ENCODE measurements at places on chromosomes 6 and 20. TPM values are rescaled to one million over a fixed set of nuclear protein-coding genes. Genes with fewer than 3 reads are reported as not detected.

Gene GCNT2
- 18.3 TPM for total RNA-seq

Gene HCK
- not detected for total RNA-seq

Gene ATF6B
- 35.7 TPM for total RNA-seq

Gene SNAP91
- total RNA-seq: not detected

Gene RRBP1
- total RNA-seq: 176 TPM

Gene CALHM6
- not detected for total RNA-seq

Gene TP53TG5
- not detected for total RNA-seq

Gene APOM
- total RNA-seq: 1.6 TPM

Gene COL21A1
- 1.0 TPM for total RNA-seq

Gene C6orf15
- total RNA-seq: not detected

Gene FIG4
- total RNA-seq: 5.7 TPM

- peak; percentile 60 for DNase-seq
- H3K4me3 ChIP-seq: peak overlapping the region; percentile 75
- H3K27me3 ChIP-seq: no peaks in the 10 kb centered on the region
- peaks cover 39% of the 10 kb centered on the region for H3K4me1 ChIP-seq
These were observed 576 bp downstream of the MAPK13 start for GRCh38 chr6:36130667-36131510.

GRCh38 chr6:10269814-10270472 lies 144.9 kb downstream of the TFAP2A start:
- peak; percentile 65 for DNase-seq
- no peaks in the 10 kb centered on the region for H3K27me3 ChIP-seq
- H3K36me3 ChIP-seq: no peaks in the 10 kb centered on the region
- no peak overlapping the region for H3K27ac ChIP-seq
- peaks cover 7% of the 10 kb centered on the region for H3K4me1 ChIP-seq

GRCh38 chr6:148829415-148830101 lies 82.7 kb downstream of the UST start:
- peak; percentile 7 for DNase-seq
- H3K4me1 ChIP-seq: peaks cover 27% of the 10 kb centered on the region
- no peak overlapping the region for H3K27ac ChIP-seq
- no peaks in the 10 kb centered on the region for H3K27me3 ChIP-seq
- no peak overlapping the region for H3K4me3 ChIP-seq

DNA sequence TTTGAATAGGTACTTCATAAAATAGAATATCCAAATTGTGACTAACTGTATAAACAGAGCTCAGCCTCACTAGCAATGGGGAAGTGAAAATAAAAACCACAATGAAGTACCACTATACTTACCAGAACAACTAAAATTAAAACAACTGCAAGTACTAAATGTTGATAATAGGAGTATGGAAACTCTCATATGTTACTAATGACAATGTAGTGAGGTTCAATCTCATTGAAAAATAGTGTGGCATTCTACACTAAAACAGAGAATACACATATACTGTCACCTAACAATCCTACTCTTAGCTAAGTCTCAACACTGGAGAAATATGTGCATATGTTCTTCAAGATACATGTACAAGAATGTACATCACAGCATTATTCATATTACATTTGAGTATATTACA lies 132.0 kb upstream of the CARMIL1 start:
- H3K27me3 ChIP-seq: no peaks in the 10 kb centered on the region
- H3K27ac ChIP-seq: no peak overlapping the region
- H3K36me3 ChIP-seq: no peaks in the 10 kb centered on the region
- H3K4me1 ChIP-seq: no peaks in the 10 kb centered on the region
- DNase-seq: no peak

GRCh38 chr6:73980096-73980495 lies 284.1 kb downstream of the CD109 start:
- no peaks in the 10 kb centered on the region for H3K27me3 ChIP-seq
- H3K4me3 ChIP-seq: no peak overlapping the region

- no peak overlapping the region for H3K27ac ChIP-seq
- no peak overlapping the region for H3K4me3 ChIP-seq
- H3K36me3 ChIP-seq: no peaks in the 10 kb centered on the region
- H3K4me1 ChIP-seq: peaks cover 27% of the 10 kb centered on the region
- no peaks in the 10 kb centered on the region for H3K27me3 ChIP-seq
- DNase-seq: no peak
These were observed 185.8 kb upstream of the PRDM1 start for GRCh38 chr6:105900125-105900937.

GRCh38 chr6:160013987-160014868 lies 45.3 kb downstream of the IGF2R start:
- no peaks in the 10 kb centered on the region for H3K27me3 ChIP-seq
- no peak overlapping the region for H3K4me3 ChIP-seq
- H3K27ac ChIP-seq: no peak overlapping the region
- no peak for DNase-seq
- H3K4me1 ChIP-seq: no peaks in the 10 kb centered on the region

DNA sequence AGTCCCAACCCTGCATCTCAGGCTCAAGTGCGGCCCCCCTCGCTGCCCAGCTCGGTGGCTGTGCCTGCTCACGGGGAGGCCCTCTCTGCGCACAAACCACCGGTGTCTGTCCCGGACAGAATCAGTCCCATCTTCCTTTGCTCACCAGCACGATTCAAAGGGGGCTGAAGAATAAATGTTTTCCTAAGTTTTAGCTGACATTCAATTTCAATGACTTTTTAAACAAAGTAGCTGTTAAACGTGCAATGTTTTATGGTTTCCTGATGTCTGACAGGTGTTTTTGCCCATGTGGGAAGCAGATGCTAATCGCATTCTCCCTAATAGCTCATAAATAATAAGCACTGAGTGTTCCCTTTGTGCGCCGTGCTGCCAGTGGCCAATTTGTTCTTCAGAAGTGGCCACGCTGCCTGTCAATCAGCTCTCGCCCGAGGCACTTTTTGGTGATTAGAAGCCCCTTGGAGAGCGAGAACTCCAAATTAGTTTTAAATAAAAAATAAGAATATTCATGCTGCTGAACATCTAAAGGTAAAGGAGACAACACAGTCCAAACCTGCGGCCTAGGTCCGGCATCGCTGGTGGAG lies 26.3 kb downstream of the BHLHE23 start:
- no peaks in the 10 kb centered on the region for H3K4me1 ChIP-seq
- DNase-seq: no peak
- H3K27ac ChIP-seq: no peak overlapping the region
- H3K27me3 ChIP-seq: peaks cover 40% of the 10 kb centered on the region
- no peaks in the 10 kb centered on the region for H3K36me3 ChIP-seq
- H3K4me3 ChIP-seq: no peak overlapping the region

DNA sequence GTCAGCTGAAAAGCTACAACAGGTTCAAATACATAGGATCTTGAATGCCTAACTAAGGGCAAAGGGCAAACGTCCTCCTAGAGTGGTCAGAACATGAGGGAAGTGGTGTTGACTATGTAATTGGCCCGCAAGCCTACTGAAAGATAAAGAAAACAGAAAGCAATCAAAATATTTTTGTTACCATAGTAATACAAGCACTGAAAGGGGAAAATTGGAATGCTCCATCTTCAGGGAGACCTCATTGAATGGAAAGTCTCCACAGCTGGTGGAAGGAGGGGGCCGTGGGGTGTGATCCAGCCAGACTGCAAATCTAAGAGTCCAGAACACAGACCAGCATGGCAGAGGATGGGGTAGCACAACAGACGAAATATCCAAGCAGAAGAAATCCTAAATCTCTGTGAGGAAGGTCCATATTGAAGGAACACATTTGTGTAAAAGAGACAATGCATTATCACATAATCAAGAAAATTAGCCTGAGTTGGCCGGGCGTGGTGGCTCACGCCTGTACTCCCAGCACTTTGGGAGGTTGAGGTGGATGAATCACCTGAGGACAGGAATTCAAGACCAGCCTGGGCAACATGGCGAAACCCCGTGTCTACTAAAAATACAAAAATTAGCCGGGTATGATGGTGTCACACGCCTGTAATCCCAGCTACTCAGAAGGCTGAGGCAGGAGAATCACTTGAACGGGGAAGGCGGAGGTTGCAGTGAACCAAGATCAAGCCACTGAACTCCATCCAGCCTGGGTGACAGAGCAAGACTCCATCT lies 39.5 kb downstream of the MTFR2 start:
- no peaks in the 10 kb centered on the region for H3K36me3 ChIP-seq
- DNase-seq: no peak
- no peaks in the 10 kb centered on the region for H3K4me1 ChIP-seq
- no peak overlapping the region for H3K4me3 ChIP-seq
- no peaks in the 10 kb centered on the region for H3K27me3 ChIP-seq

- H3K27ac ChIP-seq: no peak overlapping the region
- no peaks in the 10 kb centered on the region for H3K27me3 ChIP-seq
- DNase-seq: peak; percentile 76
- no peak overlapping the region for H3K4me3 ChIP-seq
- no peaks in the 10 kb centered on the region for H3K4me1 ChIP-seq
- H3K36me3 ChIP-seq: no peaks in the 10 kb centered on the region
These were observed 38.3 kb upstream of the HMGCLL1 start for GRCh38 chr6:55617272-55617671.

- H3K27ac ChIP-seq: no peak overlapping the region
- no peak for DNase-seq
- H3K27me3 ChIP-seq: no peaks in the 10 kb centered on the region
- no peak overlapping the region for H3K4me3 ChIP-seq
- no peaks in the 10 kb centered on the region for H3K36me3 ChIP-seq
These were observed 227.1 kb downstream of the RFPL4B start for GRCh38 chr6:112574190-112574589.

DNA sequence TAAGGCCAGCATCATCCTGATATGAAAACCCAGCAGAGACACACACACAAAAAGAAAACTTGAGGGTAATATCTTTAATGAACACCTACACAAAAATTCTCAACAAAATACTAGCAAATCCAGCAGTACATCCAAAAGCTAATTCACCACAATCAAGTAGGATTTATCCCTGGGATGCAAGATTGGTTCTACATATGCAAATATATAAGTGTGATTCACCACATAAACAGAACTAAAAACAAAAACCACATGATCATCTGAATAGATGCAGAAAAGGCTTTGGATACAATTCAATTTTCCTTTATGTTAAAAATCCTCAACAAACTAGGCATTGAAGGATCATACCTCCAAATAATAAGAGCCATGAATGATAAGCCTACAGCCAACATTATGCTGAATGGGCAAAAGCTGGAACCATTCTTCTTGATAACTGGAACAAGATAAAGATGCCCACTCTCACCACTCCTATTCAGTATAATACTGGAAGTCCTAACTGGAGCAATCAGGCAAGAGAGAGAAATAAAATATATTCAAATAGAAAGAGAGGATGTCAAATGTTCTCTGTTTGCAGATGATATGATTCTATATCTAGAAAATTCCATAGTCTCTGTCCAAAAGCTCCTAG lies 33.9 kb upstream of the CLVS2 start:
- H3K27me3 ChIP-seq: no peaks in the 10 kb centered on the region
- no peak for DNase-seq
- no peaks in the 10 kb centered on the region for H3K36me3 ChIP-seq
- no peak overlapping the region for H3K4me3 ChIP-seq
- H3K4me1 ChIP-seq: no peaks in the 10 kb centered on the region

GRCh38 chr6:128513878-128514277 lies 6.5 kb downstream of the PTPRK start:
- H3K4me3 ChIP-seq: no peak overlapping the region
- peaks cover 85% of the 10 kb centered on the region for H3K4me1 ChIP-seq
- DNase-seq: no peak
- H3K27ac ChIP-seq: 0 out of 2 replicates have a peak overlapping the region, but pooled peaks have one; percentile 99
- H3K27me3 ChIP-seq: no peaks in the 10 kb centered on the region
- no peaks in the 10 kb centered on the region for H3K36me3 ChIP-seq

- H3K4me3 ChIP-seq: no peak overlapping the region
- no peaks in the 10 kb centered on the region for H3K27me3 ChIP-seq
- H3K4me1 ChIP-seq: peaks cover 31% of the 10 kb centered on the region
- H3K27ac ChIP-seq: no peak overlapping the region
- peaks cover 3% of the 10 kb centered on the region for H3K36me3 ChIP-seq
- no peak for DNase-seq
These were observed 14.3 kb downstream of the LYRM4 start for GRCh38 chr6:5246141-5247097.

- peak overlapping the region; percentile 51 for H3K27ac ChIP-seq
- no peaks in the 10 kb centered on the region for H3K36me3 ChIP-seq
- H3K4me3 ChIP-seq: no peak overlapping the region
- H3K4me1 ChIP-seq: peaks cover 40% of the 10 kb centered on the region
- DNase-seq: peak; percentile 91
- no peaks in the 10 kb centered on the region for H3K27me3 ChIP-seq
These were observed 10.3 kb upstream of the TAAR9 start for GRCh38 chr6:132527791-132528190.

- H3K36me3 ChIP-seq: no peaks in the 10 kb centered on the region
- DNase-seq: no peak
- no peak overlapping the region for H3K4me3 ChIP-seq
- no peaks in the 10 kb centered on the region for H3K27me3 ChIP-seq
These were observed 373.2 kb upstream of the MMS22L start for GRCh38 chr6:97656236-97656635.

GRCh38 chr6:164014346-164015087 lies 600.0 kb downstream of the QKI start:
- no peak overlapping the region for H3K4me3 ChIP-seq
- H3K36me3 ChIP-seq: no peaks in the 10 kb centered on the region
- DNase-seq: no peak
- H3K27me3 ChIP-seq: no peaks in the 10 kb centered on the region
- no peaks in the 10 kb centered on the region for H3K4me1 ChIP-seq

- no peak overlapping the region for H3K4me3 ChIP-seq
- H3K4me1 ChIP-seq: peaks cover 17% of the 10 kb centered on the region
- peaks cover 19% of the 10 kb centered on the region for H3K36me3 ChIP-seq
- no peak overlapping the region for H3K27ac ChIP-seq
These were observed 55.1 kb downstream of the CDS2 start for GRCh38 chr20:5181958-5182357.

GRCh38 chr6:100117680-100118079 lies 123.7 kb upstream of the MCHR2 start:
- H3K36me3 ChIP-seq: no peaks in the 10 kb centered on the region
- no peak overlapping the region for H3K4me3 ChIP-seq
- no peak for DNase-seq
- no peaks in the 10 kb centered on the region for H3K27me3 ChIP-seq
- peaks cover 11% of the 10 kb centered on the region for H3K4me1 ChIP-seq

- peaks cover 13% of the 10 kb centered on the region for H3K27me3 ChIP-seq
- no peak overlapping the region for H3K27ac ChIP-seq
- H3K4me1 ChIP-seq: no peaks in the 10 kb centered on the region
- no peak overlapping the region for H3K4me3 ChIP-seq
These were observed 197.4 kb upstream of the POU3F2 start for GRCh38 chr6:98636941-98637340.

- peak overlapping the region; percentile 95 for H3K27ac ChIP-seq
- DNase-seq: peak; percentile 99
- H3K4me1 ChIP-seq: peaks cover 38% of the 10 kb centered on the region
- no peaks in the 10 kb centered on the region for H3K27me3 ChIP-seq
These were observed 24.7 kb upstream of the PYGB start for GRCh38 chr20:25223179-25223661.

- H3K4me3 ChIP-seq: peak overlapping the region; percentile 90
- peak overlapping the region; percentile 48 for H3K27ac ChIP-seq
- H3K4me1 ChIP-seq: peaks cover 12% of the 10 kb centered on the region
- no peak for DNase-seq
- no peaks in the 10 kb centered on the region for H3K27me3 ChIP-seq
These were observed 570 bp upstream of the ANKS1A start for GRCh38 chr6:34888514-34888856.

- H3K4me3 ChIP-seq: no peak overlapping the region
- no peaks in the 10 kb centered on the region for H3K4me1 ChIP-seq
- H3K27ac ChIP-seq: no peak overlapping the region
- no peak for DNase-seq
- H3K36me3 ChIP-seq: no peaks in the 10 kb centered on the region
These were observed 250.9 kb downstream of the TINAG start for GRCh38 chr6:54559136-54559535.

GRCh38 chr6:137715589-137716045 lies 151.4 kb upstream of the TNFAIP3 start:
- H3K27me3 ChIP-seq: no peaks in the 10 kb centered on the region
- H3K36me3 ChIP-seq: no peaks in the 10 kb centered on the region
- no peak overlapping the region for H3K27ac ChIP-seq
- no peak overlapping the region for H3K4me3 ChIP-seq
- H3K4me1 ChIP-seq: peaks cover 15% of the 10 kb centered on the region
